Stomach (tissue), 19 donors: ENCODE measurements at places on chromosomes 3 and 15. TPM values are rescaled to one million over a fixed set of nuclear protein-coding genes. Genes with fewer than 3 reads are reported as not detected.

The KNG1 gene
- not detected for total RNA-seq

The CPA3 gene
- total RNA-seq = not detected

GRCh38 chr15:62119227-62119864, 45.7 kb downstream of the C2CD4B start:
- no peak for DNase-seq

GRCh38 chr3:129746629-129747028, 140.2 kb upstream of the PLXND1 start:
- DNase-seq = no peak

- DNase-seq = no peak
Observed at GRCh38 chr15:82847703-82848102, 38.3 kb downstream of the WHAMM start.

The TEX9 gene
- total RNA-seq = 5.4 TPM

The STAB1 gene
- total RNA-seq = 51.6 TPM

DNA sequence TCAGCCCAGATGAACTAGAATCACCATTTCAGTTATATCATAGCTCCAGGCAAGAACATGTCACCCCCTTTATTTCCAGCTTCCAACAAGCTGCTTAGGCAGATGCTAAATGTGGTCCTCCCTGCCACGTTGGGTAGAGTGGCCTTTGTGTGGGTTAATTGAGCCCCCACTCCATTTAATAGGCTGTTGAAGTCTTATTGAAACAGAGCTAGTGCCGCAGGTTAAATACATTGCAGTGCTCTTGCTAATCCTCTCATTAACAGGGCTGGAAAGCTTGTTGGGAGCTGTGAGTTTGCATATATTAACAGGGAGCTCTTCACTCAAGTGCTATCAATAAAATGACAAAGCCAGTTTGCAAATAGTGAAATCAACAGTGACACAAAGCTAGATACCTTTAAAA, 248.4 kb upstream of the CMC1 start:
- DNase-seq = no peak

DNA sequence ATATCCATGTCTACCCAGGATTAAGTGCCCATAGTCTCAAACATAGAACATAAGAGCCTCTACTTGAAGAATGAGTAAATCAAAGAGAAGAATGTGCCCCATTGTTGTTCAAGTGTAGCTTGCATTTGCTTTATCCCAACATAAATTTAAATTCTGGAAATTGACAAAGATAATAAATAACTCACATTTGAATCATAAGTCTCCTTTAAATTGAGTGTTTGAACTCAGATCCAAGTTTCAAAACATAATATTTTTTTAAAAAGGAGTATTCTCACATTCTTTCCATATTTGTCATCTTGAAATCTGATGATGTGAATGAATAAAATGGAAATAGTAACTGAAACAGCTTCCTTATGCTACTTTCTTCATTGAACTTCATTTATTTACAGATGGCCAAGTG, 135.2 kb downstream of the MECOM start:
- no peak for DNase-seq

DNA sequence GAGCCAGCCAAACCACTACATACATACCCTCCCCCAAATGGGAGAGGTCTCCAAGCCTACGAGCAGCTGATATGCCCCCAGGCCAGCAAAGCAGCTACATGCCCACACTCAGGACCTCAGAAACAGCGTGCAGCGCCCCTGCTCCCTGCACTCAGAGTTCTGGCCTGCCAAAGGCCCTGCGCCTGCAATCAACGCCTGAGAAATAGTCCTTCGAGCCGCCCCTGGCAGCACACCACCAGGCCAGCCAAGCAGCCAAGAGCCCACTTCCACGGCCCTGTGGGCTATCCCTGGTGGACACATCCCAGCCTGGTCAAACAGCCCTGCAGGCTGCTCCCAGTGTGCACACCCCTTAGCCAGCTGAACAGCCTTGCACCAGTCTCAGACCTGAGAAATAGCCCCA, 139.1 kb downstream of the DMXL2 start:
- DNase-seq = no peak

- no peak for DNase-seq
Observed at GRCh38 chr3:38576131-38576525, 73.4 kb downstream of the SCN5A start.

The PRSS50 gene
- not detected for total RNA-seq

DNA sequence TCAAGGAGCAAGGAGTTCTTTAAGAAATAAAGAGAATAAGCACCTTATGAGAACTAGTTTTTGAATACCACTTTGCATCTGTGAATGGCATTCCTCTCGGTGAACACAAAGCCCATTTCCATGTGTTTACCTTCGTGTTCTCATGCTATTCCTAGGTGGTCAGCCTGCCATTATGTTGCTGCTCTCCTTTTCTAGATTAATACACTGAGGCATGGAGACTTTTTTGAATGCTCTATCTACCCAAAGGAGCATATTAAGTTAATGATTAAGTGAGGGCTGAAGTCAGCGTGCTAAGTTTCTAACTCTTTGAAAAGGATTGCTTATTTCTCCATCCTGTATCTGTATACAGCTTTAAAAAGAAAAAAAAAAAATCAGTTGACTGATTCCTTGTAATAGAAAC, 394.5 kb downstream of the MECOM start:
- DNase-seq = no peak

The FOXB1 gene
- not detected for total RNA-seq

GRCh38 chr3:70064194-70064779, 64.8 kb downstream of the SAMMSON start:
- no peak for DNase-seq

The HIGD2B gene
- total RNA-seq = not detected

GRCh38 chr3:187858041-187858440, 112.8 kb upstream of the BCL6 start:
- no peak for DNase-seq

The BTLA gene
- total RNA-seq = not detected

DNA sequence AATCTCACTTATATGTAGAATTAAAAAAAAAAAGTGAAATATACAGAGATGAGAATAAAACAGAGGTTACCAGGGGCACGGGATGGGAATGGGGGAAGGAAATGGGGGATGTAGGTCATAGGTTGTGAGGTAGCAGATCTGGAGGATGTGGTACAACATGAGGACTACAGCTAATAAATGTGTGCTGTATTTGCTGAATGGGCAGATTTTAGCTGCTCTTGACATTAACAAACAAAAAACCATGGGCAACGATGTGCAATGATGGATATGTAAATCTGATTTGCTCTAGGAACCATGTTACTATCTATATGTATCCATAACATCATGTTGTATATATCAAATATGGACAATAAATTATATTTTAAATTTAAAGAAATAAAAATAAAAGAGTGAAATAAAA, 87.4 kb downstream of the FGF12 start:
- no peak for DNase-seq

The NT5DC2 gene
- total RNA-seq = 19.5 TPM

The CD276 gene
- 24.4 TPM for total RNA-seq

The P2RY14 gene
- 1.7 TPM for total RNA-seq

- DNase-seq = no peak
Observed at GRCh38 chr15:50767332-50767861, 1.9 kb upstream of the SPPL2A start.

DNA sequence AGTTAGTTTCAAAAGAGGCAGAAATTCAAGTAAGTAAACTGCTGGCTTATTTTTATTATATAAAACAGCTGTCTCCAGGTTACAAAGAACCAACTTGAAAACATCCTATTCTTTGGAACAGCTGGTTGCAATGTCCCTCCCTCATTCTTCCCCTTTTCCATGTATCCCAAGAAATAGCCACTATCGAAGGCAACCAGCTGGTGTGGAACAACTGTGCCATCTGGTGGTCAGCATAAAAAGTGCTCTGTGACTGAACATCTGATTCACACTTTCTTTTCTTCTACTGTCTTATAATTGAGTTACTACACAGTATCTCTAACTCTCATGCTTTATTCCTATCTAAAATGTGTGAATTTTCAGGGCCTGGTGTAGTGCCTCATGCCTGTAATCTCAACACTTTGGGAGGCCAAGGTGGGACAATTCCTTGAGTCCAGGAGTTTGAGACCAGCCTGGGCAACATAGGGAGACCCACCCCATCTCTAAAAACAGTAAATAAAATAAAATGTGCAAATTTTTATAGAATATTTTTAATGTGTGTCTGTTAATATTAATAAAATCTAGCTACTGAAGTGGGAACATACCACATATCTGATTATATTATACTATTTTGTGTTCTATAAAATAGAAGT, 9.6 kb downstream of the OSBPL11 start:
- peak; percentile 91 for DNase-seq

DNA sequence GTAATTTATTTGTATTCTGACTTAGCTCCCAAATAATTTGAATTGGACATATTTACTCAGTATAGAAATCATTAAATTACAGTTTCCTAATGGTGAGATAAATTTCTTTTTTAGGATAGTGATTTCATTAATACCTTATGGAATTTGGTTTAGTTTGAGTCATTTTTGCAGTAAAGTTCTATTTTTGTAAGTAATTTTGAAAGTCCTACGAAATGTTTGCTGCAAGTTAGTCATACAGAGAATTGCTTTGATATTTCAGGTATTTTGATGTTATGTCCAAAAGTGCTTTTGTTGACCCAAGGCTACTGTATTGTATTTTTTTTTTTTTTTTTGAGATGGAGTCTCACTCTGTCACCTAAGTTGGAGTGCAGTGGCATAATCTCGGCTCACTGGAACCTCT, 41.7 kb downstream of the TCF12 start:
- no peak for DNase-seq

DNA sequence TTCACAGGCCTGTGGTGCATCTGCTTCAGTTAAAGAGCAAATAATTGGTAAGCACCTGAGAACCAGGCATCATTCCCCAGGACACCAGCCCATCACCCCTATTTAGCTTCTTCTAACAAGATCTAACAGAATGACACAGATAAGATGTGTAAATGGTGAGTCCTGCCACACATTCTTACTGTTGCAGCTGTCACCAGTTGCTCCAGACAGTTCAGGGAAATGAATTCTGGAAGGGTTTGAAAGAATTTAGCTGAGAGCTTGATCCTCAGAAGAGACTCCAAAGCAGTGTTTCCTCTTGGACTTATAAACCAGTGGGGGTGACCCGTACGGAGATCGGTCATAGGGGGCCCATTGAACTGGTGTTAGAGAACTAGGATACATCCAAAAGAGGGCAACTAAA, 238.0 kb downstream of the MEX3B start:
- no peak for DNase-seq

- DNase-seq = peak; percentile 69
Observed at GRCh38 chr3:8445861-8446260, 55.8 kb upstream of the LMCD1 start.

DNA sequence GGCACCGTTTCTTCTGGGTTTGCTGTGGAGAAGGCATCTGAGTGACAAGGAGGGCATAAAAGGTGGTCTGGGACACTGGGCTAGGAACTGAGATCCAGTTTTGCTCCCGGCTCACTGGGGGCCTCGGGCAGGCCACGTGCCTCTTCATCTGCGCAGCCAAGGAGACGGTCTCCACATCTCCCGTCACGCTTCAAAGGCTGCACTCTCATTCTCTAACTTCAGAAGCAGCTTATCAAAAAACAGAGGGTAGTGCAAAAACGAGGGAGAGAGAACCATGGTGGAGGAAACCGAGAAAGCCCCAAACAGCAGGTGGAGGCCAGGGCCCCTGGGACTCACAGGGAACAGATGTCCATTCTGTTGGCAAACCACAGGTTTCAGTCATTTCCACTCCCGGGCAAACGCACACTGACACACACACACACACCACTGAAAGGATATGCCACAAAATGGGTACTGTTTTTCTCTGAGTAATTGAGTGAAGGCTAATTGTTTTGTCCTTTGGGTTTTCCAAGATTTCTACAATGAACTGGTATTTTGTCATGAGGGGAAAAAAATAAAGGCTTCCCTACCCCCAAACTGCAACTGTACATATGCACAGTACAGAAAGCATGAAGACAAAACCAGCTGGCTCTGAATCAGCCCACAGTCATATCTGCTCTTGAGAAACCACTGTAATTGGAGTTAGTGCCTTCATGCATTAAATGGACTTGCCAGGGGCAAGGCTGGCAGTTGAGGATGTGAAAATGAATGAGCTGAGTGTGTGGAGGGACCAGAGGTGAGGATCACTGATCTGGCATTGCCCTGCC, 71.9 kb downstream of the MGLL start:
- no peak for DNase-seq

DNA sequence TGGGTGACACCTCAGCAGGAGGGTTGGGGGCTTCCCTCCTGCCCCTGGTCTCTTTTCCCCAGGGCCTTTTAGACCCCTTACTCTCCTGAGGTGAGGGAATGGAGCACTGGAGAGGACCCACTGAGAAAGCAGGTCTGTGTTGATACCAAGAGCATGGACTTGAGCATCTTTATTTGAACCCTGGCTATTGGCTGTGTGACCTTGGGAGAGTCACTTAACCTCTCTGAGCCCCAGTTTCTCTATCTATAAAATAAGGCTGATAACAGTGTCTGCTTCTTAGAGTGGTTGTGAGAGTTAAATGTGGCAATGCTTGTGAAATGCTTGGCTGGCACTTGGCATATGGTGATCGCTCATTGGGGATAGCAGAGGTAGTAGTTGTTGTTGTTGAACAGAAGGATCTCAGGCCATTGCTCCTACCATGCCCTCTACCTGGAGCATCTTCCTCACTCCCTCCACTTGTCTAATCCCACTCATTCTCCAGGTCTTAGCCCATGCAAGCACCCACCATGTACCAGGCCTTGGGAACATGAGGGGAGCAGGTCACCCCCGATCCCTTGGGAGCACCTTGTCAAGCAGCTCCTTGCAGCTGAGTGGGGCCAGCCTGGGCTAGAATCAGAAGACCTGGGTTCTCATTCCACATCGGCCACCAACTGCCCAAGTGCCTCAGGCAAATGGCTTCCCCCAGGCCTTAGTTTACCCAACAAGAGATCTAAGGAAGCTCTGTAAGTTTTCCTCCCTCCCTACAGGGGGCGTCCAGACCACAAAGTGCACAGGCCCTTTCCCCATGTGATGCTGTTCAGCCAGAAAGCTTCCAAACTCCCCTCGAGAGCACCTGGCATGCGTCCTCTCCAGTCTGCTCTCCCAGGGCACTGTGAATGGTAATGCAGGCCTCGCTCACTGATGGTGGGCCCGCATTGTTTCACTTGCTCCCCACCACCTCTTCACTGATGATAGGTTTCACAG, 96.7 kb downstream of the LSM3 start:
- no peak for DNase-seq

DNA sequence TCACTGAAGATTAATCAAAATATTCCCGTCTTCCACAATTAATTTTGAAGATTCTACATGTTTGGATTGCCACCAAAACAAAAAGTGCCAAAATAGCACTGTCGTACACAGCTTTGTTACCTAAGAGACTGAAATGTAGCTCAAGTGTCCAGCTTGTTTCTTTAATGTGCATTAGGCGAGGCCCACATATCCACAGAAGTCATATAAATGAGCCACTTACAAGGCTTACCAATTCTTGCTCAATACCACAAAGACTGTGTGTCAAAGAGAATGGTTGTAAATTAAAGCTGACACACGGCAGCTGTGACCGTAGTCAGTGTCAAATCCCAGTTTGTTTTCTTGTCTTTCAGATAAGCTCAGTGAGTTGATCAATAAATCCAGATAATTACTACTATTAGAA, 639.4 kb upstream of the TBL1XR1 start:
- DNase-seq = no peak
